ENCODE measurements at places on chromosomes 12 and 14.

GRCh38 chr14:103317976-103318580, 16.0 kb upstream of the EIF5 start:
- DNase-seq = no peak

- DNase-seq = no peak
Observed at GRCh38 chr12:84969226-84969625, 56.6 kb upstream of the SLC6A15 start.

DNA sequence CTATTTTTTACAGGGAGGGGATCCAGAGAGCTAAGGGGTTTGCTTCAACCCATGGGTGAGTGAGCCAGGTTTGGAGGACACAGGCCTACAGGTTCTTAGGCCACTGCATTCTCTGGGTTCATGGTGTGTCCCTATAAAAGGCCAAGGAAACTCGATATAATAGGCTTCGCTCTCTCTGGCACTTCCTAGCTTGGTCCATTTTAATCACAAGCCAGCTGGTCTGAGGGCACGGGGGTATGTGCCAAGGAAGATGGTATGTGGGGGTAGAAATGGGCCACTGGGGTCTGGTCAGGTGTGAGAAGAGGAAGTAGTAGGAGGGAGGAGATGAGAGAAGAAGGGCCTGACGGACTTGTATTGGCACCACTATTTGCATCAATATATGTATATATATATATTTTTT, 4.9 kb downstream of the ETV6 start:
- no peak for DNase-seq

GRCh38 chr14:99667821-99668220, 16.3 kb upstream of the CYP46A1 start:
- no peak for DNase-seq

- no peak for DNase-seq
Observed at GRCh38 chr14:51616724-51617409, 34.8 kb upstream of the FRMD6 start.

DNA sequence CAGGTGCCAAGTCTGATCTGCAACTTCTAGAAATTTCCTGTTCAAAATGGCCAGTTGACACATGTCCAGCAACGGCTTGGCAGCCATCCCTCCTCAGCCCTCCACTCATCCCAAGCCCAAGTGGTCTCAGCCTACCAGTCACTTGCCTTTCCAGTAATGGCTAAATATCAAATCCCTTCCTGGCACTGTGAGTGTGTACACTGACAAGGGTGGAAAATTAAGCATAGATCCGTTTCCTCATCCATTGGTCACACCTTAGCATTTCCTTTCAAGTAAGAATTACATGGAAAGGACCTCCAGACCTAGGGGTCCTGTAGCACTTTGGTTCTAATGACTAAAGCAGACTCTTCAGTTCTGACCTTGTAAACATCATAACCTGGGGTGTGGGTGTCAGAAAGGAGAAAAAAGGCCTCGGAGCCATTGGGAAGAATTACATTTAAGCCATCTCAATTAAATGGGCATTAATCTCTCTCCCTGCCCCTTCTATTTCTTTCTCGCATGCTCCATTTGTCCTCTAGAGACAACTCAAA, 15.4 kb downstream of the LLPH start:
- DNase-seq = no peak

DNA sequence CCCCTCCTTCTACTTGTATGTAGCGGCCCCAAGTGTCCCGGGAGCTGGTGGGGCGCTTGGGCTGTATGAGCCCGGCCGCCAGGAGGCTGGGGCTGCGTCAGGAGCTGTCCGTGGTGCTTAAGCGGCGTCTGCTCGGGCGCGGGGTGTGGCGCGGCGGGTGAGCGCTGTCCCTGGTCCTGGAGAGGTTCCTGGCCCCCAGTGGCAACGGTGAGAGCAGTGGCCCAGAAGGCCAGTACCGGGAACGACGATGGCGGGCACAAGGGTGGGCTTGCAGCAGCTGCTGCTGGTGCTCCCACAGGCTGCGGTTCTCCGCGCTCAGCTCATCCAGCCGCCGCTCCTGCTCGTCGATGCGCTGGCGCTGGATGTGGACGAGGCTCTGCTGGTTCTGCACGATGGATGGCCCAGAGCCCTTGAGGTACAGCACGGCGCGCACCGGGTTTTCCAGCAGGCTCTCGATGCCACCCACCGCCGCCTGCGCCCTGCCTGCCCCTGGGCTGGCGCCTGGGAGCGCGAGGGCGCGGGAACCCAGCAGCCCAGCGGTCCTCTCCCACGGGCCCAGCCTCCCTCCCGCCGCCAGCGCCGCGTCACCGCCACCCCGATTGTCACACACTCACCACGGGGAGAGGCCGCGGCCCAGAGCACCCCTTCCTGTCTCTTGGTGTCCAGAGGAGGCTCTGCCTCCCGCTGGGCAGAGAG, 41.9 kb upstream of the FKBP4 start:
- DNase-seq = no peak

- DNase-seq = no peak
Observed at GRCh38 chr12:27979145-27979544, 6.6 kb upstream of the PTHLH start.

GRCh38 chr14:75025876-75026275, 23.2 kb downstream of the EIF2B2 start:
- no peak for DNase-seq

DNA sequence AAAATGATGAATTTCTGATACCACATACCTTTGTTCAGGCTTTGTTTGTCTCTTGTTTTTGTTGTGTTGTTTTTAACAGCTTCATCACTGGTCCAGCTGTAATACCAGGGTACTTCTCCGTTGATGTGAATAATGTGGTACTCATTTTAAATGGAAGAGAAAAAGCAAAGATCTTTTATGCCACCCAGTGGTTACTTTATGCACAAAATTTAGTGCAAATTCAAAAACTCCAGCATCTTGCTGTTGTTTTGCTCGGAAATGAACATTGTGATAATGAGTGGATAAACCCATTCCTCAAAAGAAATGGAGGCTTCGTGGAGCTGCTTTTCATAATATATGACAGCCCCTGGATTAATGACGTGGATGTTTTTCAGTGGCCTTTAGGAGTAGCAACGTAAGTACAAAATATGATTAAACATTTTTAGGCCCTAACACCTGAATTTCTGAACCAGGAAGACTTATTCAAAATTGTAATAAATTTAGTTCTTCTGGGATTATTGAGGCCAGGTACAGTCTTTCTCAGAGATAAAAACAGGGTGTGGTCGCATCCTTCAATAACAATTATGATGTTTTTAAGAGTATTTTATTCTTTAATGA, 22.4 kb downstream of the RXYLT1 start:
- no peak for DNase-seq

DNA sequence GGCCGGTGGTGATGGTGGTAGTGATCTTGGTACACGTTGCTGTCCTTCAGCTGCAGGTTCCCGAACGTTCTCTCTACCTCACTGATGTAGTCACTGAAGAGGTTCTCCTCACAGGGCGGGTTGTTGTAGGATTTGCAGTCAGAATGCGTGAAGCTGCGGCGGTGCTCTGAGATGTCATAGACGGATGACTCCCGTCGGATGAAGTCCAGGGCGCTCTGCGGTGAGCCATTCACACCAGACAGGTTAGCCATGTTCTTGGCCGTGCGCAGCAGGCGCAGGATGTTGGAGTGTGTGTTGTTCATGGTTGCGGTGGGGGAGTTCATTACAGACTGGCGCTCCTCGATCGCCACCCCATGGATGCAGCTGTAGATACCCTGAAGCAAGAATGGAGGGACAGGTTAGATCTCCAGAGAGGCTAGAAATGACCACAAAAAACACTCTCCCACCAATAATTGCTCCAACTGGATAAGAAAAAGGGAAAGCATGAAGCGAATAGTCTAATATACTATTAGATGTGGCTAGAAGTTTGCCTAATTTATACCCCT, 367.8 kb downstream of the EMP1 start:
- no peak for DNase-seq

- DNase-seq = no peak
Observed at GRCh38 chr12:13085968-13086686, 17.3 kb downstream of the GSG1 start.

- no peak for DNase-seq
Observed at GRCh38 chr12:11805680-11806079, 156.2 kb downstream of the ETV6 start.

DNA sequence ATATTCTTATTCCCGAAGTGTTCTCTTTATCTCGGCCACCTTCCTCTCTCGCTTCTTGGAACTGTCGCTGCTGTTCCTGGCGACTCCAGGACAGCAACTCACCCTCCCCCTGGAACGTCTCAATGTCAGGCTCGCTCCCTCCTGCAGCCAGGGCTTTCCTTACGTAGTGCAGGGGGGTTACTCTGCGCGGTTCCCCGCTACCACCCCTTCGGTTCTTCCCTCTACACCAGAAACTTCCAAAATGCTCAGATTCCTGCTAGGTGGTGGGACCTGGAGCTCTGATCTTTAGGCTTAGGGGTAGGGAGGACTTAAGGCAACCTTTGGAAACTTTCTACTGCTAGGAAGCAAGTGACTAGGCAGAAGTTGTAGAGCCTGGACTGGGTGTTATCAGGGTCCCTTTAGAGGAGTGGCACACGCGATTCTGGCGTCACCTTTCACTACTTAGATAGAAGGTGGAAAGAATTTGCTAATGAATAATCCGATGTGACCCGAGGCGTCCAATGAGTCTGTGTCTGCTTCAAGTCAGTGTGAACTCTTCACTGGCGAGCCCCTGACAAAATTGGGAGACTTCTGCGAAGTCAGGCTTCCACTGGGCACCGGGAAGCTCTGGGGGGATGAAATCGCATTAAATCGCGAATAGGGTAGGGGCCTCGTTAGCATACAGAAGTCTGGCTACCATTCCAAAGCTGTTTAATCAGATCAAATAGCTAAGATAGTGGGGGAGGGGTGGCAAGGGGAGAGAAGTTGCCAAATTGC, 900 bp upstream of the DPF3 start:
- DNase-seq = no peak

GRCh38 chr12:27709212-27709931, 1.3 kb upstream of the MRPS35 start:
- no peak for DNase-seq

GRCh38 chr12:121033625-121034349, 5.3 kb downstream of the OASL start:
- DNase-seq = no peak

- no peak for DNase-seq
Observed at GRCh38 chr12:120956579-120957300, 21.6 kb upstream of the HNF1A start.

DNA sequence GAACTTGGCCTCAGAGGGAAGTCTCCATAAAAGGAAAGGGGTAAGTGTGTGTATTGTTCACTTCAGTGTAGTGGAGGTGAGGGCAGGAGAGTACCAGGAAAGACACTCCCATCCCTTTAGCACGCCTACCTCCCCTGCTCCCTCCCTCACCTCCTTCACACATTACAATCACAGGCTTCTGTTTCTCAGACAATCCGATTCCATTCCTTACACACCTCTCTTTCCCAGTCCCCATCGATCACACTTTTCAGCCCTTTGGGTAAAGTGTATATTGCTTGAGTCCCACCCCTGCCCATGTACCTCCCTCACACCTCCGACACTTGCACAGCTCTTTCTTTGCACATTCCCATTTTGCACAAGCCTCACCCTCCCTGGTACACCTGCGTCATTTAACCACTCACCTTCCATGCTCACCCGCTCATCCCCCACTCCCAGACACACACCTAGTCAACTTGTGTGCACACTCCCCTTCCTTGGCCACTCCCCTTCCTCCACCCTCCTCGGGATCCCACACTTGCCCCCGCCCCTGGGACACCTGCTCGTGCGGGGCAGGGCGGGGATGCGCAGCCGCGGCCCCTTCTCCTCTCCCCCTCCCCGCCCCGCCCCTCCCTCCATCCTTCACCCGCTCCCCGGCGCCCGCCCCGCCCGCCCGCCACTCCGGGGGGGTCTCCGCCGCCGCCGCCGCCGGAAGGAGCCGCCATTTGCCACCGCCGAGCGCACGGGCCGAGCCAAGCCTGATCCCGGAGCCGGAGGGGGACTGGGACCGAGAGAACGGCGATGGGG, at the start of gene MARCHF9:
Gene MARCHF9, plus strand, starts transcription at position 693 of the 783 bp plus-strand sequence. CDS start 426 bp downstream, outside the sequence.
- DNase-seq = no peak

- no peak for DNase-seq
Observed at GRCh38 chr14:77275041-77275580, 4.1 kb upstream of the NGB start.

DNA sequence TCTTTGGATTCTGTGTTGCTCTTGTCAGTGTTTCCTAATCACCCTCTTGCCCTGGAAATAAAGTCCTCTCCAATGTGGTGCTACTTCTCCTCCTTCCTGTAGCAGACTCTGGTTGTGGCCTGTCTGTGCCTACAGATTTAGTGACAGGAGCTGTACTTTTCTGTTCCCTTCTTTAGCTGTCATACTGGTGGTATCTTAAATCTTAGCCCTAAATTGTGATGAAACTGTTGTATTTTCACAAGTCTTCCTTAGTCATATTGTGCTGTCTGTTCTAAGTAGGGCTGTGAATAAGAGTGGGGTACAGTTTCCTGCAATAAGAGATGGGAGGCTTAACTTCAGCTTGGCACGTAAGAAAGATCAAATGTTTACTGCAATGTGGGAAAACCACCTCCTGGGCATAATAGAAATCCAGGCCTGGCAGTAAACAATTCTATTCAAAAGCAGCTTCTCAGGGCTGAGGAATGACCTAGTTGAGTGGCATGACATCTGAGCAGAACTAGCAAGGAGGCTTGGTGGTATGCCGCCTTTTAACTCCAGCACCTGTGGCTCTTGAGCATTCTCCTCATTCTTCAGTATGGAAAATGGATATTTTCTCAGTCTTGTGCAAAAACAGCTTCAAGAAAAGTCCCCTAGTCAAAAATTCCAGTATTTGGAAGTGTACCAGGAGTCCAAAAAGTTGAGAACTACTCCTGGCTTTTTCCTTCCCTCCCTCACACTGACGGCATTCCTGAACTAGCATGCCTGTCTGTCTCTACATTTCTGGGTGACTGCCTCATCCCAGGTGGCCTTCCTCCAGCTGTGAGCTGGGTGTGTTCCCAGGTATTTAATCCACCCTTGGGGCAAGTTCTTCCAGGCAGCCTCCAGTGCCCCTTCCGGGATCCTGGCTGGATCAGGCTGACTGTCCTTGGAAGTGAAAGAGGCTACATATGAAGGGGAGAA, 19.5 kb downstream of the ANO6 start:
- DNase-seq = no peak

DNA sequence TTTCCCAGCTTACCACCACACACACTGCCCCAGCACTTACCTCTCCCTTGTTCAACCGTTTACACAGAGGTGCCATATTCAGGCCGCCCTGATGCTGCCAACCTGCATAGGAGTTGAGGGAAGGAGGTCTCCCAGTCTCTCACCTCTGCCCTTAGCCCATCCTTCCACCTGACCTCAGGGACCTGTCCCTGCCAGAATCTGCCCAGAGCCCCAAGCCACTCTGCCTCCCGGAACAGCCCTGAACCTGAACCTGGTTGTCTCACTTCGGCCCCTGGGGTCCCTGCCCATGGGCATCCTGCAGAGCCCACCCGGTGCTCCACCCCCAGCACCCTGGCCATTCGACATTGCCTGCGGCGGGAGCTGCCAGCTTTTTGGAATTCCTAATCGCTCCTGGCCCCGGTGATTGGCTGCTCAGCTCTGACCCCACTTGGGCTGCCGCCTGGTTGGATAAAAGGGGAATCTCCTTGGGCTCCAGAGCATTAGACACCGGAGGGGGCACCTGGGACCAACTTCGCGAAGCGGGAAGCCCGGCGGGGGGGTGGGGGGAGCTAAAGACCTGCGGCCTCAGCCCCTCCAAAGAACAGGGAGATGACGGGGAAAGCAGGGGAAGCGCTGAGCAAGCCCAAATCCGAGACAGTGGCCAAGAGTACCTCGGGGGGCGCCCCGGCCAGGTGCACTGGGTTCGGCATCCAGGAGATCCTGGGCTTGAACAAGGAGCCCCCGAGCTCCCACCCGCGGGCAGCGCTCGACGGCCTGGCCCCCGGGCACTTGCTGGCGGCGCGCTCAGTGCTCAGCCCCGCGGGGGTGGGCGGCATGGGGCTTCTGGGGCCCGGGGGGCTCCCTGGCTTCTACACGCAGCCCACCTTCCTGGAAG, at the start of gene VSX2:
Gene VSX2, plus strand, starts transcription at position 476 of the 874 bp plus-strand sequence. Its CDS starts 113 bp downstream, at position 589.
- DNase-seq = no peak

GRCh38 chr12:16086942-16087341, 175.8 kb downstream of the DERA start:
- no peak for DNase-seq
